ENCODE measurements at places on chromosomes 13 and 19.
A peak's percentile ranks its signal among the peaks of the same experiment; 100 is the strongest.

GRCh38 chr19:1864480-1865171 is 1.2 kb upstream of the KLF16 start:
- DNase-seq: no peak

GRCh38 chr13:106182404-106182803 is 353.1 kb downstream of the EFNB2 start:
- peak; percentile 84 for DNase-seq

DNA sequence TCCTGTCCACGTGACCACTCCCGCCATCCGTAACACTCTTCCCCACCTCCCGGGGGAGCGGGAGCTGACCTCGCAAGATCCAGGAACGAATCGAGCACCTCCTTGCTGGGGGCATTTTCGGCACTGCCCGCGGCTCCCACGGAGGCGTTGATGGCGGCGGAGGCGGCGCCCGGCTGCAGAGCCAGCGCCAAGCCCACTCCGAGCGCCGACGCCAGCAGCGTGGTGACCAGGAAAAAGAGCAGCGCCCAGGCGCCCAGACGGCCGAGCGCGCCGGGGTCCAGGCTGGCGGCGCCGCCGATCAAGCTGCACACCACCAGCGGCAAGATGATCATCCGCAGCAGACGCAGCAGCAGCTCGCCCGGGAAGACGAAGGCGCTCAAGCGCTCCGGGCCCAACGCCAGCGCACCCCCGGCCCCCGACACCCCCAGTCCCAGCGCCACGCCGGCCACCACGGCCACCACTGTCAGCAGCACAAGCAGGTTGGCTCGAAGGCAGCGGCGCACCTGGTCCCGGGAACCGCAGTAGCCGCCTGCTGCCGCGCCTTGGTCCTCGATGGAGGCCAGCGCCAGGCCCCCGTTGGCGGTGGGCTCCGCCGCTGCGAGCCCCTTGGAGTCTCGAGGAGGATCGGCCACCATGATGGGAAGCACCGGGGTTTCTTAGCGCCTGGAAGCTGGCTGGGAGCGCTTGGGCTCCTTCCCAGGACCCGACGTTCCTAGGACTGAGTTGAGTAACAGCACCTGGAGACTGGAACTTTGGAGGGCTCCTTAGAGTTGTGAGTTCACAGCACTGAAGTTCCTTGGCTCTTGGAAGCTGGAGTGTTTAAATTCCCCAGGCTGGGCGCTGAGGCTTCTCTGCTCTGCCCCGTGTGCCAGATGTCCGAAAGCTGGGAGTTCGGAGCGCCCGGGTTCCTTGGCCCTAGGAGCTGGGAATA is 798 bp downstream of the SLC1A5 start:
- DNase-seq: no peak

DNA sequence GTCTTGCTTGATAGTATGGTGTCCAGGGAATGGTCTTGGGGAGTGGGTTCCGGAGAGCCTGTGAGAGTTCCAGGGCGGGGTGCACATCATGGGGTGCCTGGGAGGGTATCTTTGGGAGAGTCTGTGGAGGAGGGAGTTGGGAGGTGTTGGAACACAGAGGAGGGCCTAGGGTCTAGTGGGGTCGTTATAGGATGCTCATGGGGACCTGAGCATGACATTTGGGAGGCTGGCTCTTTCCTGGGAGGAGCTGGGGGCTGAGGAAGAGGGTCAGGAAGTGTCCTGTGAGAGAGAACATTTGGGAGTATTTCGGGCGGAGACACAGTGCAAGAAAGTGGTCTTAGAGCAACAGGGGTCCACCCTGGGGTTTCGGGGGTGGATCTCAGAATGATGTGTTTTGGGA is 2.7 kb downstream of the ACTL9 start:
- DNase-seq: no peak

DNA sequence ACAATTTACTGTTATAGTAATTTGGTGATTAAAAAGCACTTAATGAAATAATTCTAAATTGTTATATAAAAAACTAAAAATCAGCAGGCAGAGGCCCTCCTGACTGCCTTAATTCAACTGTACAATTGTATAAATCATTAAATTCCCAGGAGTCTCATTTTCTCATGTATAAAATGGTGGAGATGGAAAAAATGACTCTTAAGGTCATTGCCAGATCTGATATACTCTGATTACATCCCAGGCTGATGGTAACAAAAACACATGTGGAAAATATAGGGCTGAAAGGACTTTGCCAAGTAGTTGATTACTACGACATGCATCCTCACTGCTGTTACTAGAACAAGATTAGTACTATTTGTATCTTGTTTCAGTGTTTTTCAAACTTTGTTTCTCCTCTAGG is 1020.0 kb upstream of the SLC10A2 start:
- no peak for DNase-seq

DNA sequence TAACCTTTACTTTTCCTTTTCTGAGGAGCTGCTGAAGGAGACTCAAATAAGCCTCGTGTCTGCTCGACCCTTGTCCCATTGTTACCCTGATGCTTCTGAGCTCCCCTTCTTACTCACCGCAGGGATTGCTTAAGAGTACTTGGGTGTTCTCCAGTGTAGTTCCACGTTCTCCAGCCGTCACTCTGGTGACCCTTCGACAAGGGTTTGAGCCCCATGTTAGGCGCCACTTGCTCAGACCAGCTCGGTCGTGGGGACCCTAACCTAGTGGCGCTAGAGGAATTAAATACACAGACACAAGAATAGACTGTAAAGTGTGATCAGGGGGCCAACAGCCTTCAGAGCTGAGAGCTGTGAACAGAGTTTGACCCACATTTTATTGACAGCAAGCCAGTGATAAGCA is 10.3 kb downstream of the ZNF480 start:
- DNase-seq: no peak

DNA sequence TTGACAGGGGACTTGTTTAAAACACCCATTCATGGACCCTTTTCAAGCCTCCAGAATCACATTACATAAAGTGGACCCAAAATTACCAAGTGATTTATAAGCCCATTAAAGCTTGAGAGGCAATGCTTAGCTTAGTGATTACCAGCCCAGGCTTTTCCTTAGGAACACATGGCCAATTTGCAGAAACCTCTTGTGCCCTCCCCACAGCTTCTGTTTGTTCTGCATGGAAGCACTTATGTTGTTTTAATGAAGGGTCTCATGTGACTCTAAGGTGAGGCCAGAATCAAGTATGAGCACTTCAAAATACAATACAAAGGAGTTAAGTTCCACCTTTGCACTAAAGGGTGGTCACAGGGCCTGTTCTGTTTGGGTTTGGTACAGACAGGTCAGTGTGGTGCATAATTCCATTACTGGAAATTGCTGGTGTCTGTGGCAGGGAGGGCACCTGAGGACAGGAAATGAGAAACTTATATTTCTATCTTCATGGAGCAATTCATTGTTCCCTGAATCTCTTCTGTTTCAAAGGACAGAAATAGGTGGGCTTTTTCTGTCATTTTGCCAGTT is 15.3 kb downstream of the ZNF486 start:
- DNase-seq: no peak

DNA sequence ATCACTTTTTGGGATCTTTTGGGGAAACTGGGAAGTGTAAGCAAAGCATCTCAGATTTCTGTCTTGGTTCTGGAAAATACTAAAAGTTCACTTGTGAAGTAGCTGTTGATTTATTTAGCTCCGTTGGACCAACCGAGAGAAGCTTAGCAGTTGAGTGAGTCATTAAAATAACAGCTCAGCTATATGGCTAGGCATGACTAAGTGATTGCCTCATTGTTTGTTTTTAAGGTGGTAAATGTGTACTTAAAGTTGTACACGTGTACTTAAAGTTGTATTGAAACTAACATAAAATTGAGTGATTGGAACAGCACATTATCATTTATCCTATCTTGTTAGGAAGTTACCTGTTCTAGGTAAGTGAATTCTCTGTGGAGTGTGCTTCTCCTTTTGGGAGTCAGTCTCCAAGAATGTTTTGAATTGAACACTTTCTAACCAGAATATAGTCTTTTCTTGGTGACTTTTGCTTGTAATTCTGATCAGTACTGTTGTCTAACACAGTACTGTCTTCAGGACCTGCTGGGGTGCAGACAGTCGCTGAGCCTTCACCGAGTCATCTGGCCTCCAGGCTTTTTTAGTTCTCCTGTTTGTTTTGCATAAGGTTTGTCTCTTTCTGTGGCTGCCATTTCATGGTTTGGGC is 2.9 kb upstream of the DCUN1D2 start:
- peak; percentile 94 for DNase-seq

GRCh38 chr13:43411741-43412140 is 375.0 kb downstream of the ENOX1 start:
- no peak for DNase-seq

GRCh38 chr19:24052811-24053210 is 34.2 kb upstream of the ZNF254 start:
- DNase-seq: no peak

DNA sequence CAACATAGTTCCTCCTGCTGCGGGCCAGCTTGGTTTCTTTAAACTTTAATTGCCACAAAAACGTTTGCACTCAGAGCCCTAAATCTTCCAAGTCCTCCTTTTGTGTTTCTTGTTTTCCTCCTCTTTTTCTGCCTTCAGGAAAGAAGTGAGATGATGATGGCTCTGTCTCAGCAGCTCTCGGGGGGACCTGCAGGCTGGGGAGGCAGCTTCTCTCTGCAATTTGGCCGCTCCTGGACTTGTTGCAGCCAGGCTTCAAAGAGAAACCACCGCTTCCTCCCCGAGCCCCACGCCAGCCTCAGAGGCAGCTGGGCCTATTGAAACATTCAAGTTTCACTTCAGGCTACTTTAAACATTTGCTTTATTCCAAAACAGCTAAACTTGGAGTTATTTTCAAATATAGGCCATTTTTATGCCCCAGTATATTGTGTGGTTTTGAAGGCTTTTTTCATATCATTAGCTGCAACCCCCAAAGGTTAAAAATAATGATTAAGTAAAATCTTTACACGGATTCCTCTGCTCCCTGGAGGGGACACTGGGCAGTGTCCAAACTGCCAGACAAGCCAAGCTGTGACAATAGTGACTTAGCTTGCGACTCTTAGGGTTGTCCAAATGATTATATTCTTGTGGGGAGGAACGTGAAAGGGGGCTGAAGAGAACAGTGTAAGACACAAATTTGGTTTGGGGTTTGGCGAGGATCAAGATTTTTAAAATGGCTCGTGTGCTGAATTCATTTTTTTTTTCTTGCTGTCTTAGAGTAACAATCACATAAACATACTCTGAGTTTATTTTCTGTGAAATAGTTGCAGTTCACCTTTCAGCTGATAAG is 330.8 kb downstream of the DLEU7 start:
- DNase-seq: no peak

- no peak for DNase-seq
Measured at GRCh38 chr19:49229416-49229815, 71.8 kb downstream of the TRPM4 start.

DNA sequence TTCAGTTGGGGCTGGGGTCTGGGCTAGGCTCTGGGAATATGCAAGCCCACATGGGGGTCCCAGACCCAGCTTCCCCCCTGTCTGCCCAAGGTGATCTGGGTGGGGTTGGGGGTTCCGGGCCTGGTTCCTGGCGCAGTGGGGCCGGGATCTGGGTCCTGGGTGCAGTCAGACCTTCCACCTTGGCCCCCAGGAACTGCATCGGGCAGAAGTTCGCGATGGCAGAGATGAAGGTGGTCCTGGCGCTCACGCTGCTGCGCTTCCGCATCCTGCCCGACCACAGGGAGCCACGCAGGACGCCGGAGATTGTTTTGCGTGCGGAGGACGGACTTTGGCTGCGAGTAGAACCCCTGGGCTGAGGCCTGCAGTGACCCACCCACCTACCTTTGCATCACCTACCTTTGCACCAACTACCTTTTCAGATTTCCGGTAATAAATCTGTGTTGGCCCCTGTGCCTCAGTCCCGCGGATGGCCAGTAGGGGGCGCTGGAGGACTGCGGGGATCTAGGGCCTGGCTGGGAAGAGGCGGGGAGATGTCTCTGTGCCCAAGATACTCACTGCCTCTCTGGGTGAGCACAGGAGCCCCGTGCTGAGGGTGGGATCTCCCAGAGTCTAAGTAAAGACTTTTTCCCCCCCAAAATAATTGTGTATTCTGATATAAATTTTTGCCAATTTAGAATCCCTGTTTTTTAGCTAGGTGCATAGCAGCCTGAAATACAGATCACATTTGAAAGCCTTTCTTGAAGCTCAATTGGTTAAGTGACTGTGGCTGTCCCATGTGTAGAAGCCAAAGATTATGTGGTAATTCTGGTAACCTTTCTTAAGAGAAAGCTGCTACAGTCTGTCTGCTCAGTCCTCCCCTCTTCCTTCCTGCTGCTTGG is 11.5 kb upstream of the CYP4F3 start:
- DNase-seq: no peak

- peak; percentile 78 for DNase-seq
Measured at GRCh38 chr13:44312834-44313551, 60.6 kb upstream of the SERP2 start.

DNA sequence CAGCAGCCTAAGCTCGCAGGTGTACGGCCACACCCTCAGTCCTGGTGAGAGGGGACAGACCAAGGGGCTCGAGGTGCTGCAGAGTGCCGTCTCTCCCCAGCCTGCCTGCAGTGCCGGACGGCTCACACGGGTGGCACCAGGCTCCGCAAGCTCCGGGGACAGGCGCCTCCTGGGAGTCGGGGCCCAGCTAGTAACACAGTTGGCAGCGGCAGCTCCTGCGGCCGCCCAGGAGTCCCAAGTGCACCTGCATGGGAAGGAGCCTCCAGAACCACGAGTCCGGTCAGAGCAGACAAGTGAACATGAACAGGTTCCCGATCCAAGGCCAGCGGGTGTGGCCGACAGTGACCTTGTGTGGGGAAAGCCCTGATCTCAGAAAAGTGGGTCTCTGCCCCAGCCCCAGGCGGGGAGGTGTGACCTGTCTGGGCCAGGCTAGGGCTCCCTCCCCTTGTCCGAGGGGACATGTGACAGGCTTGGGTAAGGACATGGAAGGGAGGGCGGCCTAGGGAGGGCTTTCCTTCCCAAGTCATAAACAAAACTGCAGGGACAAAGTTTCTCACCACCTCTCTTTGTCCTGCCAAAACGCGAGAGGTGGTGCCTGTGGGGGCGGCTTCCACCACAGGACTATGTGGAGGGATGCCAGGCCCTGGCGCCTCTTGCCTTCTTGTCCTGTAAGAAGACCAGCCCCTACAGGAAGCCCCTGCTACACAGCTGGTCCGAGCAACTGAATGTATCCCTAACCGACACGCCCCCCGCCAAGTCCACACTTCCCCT is 46.5 kb downstream of the MLLT1 start:
- DNase-seq: no peak

DNA sequence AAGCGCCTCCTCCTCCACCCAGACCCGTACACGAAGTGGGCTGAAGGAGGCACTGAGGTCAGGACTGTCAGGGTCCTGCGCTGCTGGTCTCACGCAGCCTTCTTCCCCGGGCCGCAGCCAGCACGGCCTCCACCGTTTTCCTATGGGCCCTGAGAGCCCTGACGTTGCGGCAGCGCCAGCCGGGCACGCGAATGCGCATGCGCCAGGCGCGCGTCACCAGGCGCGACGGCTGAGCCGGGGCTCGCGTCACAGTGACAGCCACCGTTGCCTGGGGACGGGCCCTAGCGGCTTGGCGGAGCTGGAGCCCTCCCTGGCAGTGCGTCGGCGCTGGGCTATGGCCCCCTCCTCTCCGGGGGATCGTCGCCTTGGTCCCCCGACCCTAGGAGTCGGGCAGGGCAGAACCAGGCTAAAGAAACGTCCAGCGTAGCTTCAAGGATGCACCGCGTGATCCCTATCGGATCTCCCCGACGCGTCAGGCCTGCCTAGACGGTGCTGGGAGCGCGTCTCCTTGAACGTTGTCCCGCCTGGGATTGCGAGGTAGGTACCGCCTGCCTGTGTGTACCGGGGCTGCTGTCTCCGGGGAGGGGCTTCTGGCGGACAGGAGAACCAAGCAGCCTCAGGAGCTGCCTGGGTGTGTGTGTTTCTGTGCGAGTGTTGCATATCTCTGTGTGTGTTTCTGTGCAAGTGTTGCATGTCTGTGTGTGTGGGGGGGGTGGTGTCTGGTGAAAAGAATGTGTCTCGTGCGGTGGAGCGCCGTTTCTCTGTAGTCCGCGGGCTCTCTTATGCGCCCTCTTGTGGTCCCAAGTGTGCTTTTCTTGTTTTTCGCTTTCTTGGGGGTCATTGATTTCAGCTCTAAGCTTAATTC is 43.2 kb downstream of the ZNF571 start:
- DNase-seq: no peak

Measured in non-pigmented ciliary epithelial cell (primary cell).